T follicular helper cell (primary cell): ENCODE measurements at places on chromosomes 6 and 20.

DNA sequence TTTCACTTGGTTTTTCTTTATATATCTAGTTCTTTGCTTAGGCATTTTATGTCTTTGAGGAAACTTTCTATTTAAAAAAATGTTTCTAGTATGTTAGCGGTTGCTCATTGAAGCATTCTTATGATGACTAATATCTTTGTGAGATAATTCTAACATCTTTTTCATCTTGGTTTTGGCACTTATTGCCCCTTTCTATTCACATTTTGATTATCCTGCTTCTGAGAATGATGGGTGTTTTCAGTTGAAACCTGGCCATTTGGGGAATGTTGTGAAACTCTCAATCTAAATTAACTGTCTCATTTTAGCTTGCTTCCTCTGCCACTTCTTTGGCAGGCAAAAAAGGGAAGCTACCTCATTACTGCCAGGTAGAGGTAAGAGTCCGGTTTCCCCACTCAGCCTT is 683.1 kb downstream of the DOK5 start:
- DNase-seq = no peak

GRCh38 chr6:112600168-112600567 is 253.0 kb downstream of the RFPL4B start:
- no peak for DNase-seq

DNA sequence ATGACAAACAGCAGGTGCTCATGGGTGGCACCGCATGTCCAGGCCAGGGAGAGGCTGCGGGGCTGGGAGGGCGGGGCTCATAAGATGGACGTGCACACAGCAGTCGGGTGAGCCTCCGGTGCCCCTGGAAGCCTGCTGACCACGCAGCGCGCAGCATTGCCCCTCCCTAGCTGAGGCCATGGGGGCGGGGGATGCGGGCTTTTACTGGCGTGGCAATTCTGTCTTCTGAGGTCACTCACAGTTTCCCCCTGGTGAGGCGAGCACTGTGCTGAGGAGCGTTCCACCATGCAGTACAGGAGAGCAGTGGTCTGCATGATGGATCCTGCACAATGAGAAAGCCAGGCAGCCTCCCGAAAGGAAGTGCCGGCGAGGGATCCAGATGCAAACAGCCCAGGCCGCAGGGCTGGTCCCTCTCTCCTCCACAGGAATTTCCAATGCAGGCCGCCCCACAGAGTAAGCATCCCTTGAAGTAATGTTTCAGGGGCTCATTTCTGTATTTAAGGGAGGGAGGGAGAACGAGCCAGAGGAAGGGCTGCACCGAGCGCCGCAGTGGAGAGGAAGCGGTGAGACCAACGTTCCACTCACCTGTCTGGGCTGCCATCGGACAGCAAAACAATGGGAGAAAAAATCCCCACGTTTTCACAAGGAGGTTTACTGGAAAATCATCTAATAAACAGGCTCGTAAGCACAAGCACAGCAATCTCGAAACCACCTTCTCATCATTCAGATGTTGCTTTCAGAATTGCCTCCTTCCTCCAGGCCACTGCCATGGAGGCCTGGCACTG is 56.0 kb downstream of the IRF4 start:
- no peak for DNase-seq

- DNase-seq = no peak
Measured at GRCh38 chr6:37005827-37006567, 542 bp downstream of the FGD2 start.

DNA sequence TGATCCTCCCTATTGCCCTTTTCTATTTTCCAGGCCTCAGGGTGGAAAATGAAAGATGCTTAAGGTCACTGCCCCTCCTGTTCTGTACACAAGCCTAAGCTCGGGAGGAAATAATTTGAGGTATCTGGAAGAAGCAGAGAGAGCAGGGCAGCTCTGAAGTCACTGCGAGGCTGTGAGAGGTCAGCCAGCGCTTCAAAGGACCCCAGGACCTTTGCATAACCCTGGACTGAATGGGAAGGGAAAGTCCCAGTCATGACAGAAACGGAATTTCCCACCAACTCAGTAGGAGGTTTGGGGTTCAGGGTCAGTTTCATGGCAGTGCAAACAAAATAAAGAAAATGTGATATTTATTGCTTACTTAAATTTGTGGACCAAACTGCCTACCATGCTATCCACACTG is 58.1 kb downstream of the LRFN2 start:
- DNase-seq = no peak

GRCh38 chr6:164321297-164321696 is 906.8 kb downstream of the QKI start:
- DNase-seq = no peak

DNA sequence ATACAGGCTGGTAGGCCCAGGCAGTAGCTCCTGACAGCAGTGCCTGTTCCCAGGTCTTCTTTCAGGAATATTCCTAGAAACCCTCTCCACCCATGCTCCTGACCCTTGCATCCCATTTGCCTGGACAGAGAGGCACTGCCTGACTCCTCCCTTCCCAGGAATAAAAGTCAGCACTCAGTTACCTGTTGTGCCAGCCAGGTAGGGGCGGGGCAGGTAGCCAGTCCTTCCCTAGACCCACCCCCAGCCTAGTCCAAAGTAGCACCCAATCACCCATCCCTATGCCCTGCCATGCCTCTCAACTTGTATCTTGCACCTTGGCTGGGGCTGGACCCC is 129.9 kb downstream of the MRPL14 start:
- DNase-seq = no peak

GRCh38 chr6:9463311-9463710 is 951.6 kb downstream of the TFAP2A start:
- DNase-seq = no peak

- no peak for DNase-seq
Measured at GRCh38 chr6:12459945-12460661, 169.9 kb downstream of the EDN1 start.

DNA sequence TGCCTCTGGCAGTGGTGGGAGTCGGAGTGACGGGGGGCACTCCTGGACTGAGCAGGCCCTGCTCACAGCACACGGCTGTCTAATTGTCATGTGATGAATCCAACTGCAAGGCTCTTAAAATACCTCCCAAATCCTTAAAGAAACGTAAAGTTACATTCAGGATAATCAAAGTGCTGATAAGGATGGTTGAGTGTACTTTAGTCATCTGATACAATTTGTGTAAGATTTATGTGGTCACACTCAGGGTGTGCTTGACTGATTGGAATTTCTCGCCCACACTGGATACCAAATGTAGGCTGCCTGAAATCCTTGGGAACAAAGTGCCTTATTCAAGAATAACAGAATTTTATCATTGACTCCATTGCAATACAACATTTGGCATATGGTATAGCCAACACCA is 238.7 kb downstream of the CDH4 start:
- no peak for DNase-seq

GRCh38 chr6:5904532-5904931 is 102.2 kb downstream of the NRN1 start:
- DNase-seq = no peak

DNA sequence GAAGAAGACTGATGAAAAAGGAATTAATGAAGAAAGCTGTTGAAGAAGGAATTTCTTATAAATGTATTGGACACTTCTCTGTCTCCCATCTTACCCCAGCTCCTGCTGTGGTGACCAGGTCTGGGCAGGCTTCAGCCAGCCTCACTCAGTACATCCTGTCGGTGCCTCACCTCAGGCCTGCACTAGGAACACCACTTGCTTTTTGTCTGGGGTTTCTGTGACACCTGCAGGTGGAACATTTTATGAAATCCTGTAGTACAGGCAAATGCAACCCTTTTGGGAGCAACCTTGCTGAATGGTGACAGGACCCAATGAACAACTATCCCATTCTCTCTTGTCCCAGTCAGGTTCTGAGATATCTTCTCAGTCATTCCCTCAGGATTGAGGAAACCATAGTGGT is 129.7 kb downstream of the PRDM13 start:
- DNase-seq = no peak

- DNase-seq = no peak
Measured at GRCh38 chr6:134041093-134041492, 11.3 kb downstream of the SLC2A12 start.

GRCh38 chr6:165987483-165988301 is 180.0 kb downstream of the TBXT start:
- DNase-seq = no peak

DNA sequence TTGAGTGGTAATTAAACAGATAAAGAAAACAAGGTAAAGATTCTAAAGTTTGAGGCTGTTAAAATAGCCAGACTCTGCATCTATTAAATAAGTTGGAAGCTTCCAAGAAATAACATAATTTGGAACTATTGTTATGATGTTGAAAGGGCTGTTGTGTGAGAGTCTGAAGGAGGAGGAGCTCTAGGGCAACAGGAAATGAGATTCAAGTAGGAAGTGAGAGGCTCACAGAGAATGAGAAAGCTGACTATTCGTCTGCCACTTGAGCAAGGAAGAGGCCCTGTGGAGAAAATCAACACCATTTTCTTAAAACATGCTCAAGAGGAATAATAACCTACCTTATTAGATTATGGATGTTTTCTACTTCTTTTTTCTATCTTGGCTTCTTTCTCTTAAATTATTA is 185.2 kb downstream of the SLC24A3 start:
- DNase-seq = no peak

- no peak for DNase-seq
Measured at GRCh38 chr6:4820704-4821276, 44.6 kb downstream of the CDYL start.

- no peak for DNase-seq
Measured at GRCh38 chr20:38125157-38126056, 39.7 kb downstream of the TGM2 start.

DNA sequence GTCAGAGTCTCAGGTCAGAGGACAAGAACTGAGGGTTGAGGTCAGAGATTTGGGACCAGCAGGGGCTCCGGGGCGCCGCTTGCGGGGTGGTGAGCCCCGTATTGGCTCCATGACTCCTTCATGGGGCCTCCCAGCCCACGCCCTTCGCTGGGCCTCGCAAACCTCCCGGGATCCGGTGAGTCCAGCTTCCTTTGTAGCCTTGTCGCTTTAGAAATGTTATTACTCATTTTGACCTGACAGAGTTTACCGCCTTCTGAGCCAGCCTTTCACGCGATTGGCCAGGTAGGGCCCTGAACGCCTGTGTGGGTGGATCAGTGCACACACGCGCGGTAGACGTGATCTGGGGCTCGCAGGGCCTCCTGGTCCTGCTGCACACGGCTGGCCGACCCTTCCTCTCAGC is 181.1 kb downstream of the ERMARD start:
- DNase-seq = no peak

DNA sequence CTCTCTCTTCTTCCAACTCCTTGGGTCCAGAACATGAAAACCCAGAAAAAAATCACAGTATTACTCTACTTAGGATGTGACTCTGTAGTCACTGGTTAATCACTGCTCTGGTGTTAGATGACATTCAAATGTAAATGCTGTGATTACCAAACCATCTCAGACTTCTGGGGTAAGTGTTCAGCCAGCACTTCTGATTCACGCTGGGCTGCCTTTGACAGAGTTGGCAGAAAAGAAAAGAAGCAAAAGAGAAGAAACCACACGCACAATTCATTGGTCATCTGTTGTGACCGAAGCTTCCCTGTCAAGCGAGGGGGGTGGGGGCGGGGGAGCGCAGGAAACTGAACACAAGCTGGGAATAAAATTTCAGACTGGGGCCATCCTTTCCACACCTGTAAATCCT is 82.7 kb downstream of the PSMG4 start:
- no peak for DNase-seq

DNA sequence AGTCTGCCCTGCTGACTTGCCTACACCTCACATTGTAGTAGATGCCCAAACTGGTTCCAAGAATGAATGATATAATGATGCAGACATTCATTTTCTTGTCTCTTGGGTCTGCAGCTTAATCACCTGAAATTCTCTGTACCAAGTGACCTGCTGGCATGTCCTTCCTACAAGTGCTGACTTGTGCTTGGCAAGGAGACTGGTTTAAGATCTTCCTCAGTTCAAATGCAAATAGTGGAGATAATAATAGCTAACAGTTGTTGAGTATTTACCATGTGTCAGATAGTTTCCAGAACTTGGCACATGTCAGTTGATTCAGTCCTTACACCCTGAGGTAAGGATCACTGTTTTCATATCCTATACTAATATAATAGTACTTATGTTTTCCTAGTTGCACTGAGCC is 223.4 kb downstream of the SLC24A3 start:
- no peak for DNase-seq

DNA sequence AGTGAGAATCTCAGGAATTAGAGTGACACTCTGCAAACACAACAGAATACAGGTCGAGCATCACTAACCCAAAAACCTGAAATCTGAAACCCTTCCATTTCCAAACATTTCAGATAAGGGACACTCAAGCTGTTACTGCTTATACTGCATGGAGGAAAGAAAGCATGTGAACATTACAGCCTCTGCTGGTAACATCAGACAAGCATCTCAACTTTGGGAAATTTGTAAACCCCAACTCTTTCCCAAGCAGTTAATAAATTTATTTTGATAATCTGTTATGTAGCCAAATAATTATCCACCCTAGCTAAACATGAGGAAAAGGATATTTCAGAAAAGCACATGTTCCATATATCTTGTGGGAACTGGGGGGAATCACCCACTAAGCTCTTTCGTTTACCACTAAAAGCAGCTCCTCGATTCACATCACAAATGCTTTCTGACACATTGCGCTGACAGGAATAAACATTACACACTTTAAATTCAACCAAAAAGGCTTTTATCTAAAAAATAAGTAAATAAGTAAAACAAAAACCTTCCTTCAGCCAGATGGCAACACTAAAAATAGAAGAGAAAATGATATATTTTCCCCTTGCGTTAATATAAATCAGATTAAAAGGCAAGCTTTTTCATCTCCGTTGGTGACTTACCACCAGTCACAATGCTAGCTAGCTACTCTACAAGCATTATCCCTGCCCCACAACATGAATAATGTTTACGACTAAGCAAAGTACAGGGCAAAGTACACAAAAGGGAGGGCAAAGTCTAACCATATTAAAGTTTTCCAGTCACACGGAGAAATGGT is 120.8 kb downstream of the MAP7 start:
- no peak for DNase-seq

GRCh38 chr6:161103475-161103874 is 111.9 kb downstream of the MAP3K4 start:
- no peak for DNase-seq

GRCh38 chr20:63964412-63964811 is 5.3 kb downstream of the ZNF512B start:
- DNase-seq = no peak

DNA sequence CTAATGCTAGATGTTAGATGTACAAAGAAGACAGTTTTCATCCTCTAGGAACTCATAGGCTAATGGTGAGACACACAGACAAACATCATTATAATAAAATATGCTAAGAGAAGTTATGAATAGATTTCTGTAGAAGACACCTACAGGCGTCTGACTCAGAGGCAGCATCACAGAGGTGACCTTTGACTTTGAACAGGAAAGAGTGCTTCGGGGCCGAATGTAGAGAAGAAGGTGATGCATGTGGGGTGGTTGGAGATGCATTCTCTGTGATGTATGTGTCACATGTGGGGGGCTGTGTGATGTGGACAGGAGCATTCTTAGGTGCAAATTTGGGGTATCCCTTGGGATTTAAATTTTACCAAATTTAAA is 6.8 kb downstream of the GUCA1A start:
- DNase-seq = no peak

DNA sequence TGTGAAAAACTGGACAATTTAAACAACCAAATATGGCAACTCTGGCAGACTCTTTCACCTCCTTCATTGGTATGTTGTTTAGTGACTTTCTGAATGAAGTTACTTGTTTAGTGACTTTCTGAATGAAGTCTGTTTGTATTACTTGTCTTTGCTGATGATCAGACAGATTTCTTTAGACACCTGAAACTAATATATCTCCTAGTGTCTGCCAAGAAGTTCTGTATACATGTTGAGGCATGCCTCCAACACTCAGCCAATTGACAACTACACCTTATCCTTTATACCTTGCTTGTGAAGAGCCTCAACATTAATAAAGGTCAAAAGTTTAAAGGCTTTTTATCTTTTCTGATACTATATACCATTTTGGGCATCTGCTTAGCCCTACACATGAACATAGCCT is 725.4 kb upstream of the EPHA7 start:
- DNase-seq = no peak
